Fibroblast of lung (primary cell): ENCODE measurements at places on chromosomes 4 and X.

- no peak for DNase-seq
Observed at GRCh38 chr4:107725281-107725859, 5.3 kb upstream of the PAPSS1 start.

DNA sequence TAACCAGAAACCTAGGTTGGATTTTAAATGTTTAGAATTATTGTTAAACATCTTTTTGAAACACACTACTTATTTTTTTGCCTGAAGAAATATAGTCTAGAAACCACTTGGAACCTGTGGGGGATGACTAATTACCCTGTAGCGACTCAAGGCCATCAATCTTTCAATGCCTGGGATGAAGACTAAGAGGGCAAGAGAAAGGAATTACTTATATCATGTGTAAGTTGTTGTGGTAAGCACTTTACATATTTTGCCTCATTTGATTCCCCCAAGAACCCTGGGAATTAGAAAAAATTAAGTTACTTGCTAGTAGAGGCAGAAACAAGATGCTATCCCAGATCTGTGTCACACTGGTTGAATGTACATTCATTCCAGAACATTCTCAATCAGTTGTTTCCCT is 170.9 kb upstream of the GRIA3 start:
- peak; percentile 52 for DNase-seq

GRCh38 chr4:185880571-185880970 is 68.6 kb upstream of the SORBS2 start:
- DNase-seq, result no peak

- DNase-seq, result no peak
Observed at GRCh38 chr4:163540448-163540847, 46.0 kb downstream of the TMA16 start.

- DNase-seq, result no peak
Observed at GRCh38 chr4:94411296-94411695, 40.4 kb upstream of the PDLIM5 start.

- no peak for DNase-seq
Observed at GRCh38 chr4:128775477-128775876, 34.0 kb upstream of the JADE1 start.

DNA sequence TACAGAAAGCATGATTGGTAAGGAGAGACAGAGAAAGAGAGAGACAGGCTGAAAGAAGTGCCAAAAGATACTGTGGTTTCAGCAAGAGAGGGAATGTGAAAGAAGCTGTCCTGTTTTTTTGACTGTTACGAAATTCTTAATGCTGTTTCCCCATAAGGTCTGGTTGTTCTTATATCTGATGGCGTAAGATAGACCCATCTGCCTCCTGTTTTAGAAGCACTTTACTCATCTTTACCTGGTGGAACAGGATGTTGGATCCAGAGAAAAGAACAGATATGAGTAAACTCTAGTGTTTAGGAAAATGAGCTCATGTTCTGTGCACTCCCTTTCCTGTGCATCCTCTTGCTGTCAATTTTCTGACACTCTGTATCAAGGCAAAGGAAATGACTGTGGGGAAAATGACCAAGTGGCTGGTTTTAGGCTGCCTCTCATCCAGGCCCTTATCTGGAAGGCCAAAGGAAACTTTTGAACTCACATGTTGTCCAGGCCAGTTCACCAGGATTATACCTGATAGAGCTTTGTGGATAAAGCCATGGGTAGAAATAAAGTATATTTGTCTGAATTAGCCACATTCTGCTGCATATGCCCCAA is 311.7 kb upstream of the HTR2C start:
- DNase-seq, result no peak
